Stimulated activated CD4-positive, alpha-beta T cell treated with anti-CD3 and anti-CD28 coated beads, Interleukin-15, amount 100 ng/mL, for 1 hour (primary cell): ENCODE measurements at places on chromosomes 2 and 18.

- no peak for DNase-seq
Observed at GRCh38 chr2:150663143-150663542, 175.7 kb upstream of the RND3 start.

DNA sequence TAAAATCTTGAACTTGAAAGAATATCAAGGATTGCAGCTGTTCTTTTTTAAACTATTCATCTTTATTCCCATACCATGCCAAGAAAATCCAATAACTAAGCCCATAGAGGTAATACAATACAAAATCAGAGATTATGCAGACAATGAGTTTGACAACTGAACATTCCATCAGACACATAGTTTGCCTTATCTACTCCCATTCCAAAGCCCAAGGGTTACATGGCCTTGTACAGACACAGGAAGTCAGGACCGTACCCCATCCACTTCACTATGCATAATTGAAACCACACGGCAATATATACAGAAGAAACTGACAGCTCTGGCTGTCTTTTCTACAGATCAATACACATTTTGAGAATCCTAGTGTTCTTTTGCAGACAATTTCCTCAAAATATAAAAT, 181.3 kb downstream of the TMX3 start:
- DNase-seq: no peak

- DNase-seq: no peak
Observed at GRCh38 chr18:46062781-46063180, 9.3 kb downstream of the PSTPIP2 start.

- peak; percentile 21 for DNase-seq
Observed at GRCh38 chr18:47100212-47100831, 50.0 kb downstream of the HDHD2 start.

GRCh38 chr18:10791169-10791831, 265.5 kb downstream of the NAPG start:
- DNase-seq: no peak

DNA sequence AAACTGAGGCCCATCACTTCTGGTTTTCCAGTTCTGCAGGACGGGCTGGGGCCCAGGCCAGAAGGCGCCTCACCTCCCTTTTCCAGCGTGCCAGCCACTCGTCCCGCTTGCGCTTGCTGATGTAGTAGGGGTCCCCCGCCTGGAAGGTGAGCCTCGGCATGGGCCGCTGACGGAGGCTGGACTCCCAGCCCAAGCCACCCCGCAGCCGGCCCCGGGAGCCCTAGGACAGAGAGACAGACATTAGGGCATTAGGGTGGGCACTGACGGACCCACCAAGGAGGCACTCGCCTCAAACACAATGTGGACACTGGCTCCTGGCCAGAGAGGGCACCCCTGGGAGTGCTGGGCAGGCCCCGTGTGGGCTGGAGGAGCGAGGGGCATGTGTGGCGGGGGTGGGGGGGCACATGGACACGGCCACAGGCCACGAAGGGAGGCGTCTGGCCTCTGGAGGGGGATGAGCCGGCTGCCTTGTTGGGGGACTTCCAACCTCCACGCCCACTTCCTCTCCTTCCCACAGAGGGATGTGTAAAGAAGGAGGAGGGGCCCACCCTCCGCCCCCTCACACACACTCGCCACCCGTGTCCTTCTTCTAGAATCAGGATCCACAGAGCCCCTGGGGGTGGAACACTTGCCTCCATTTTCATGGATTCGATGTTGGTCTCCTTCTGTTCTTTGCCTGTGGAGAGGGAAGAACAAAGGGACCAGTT, 66.7 kb downstream of the DNMT3A start:
- peak; percentile 43 for DNase-seq

DNA sequence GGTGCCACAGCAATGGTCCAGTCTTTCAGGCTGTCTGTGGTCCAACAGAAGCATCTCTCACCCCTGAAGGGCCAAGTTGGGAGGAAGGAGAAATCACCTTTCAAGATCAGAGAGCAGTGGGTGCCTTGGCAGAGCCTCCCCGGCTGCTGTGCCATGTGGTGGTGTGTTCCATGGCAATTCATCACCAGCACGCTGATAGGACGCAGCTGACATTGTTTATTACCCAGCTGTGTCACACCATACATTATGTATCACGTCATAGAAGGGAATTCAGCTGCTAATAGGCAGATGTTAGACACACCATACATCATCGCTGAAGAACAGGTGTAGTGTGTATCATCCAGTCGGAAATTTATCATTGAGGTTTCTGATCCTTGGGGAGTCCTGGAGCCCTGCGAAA, 29.6 kb upstream of the RPL31 start:
- no peak for DNase-seq

GRCh38 chr2:1633092-1633671, 111.1 kb downstream of the PXDN start:
- DNase-seq: no peak

DNA sequence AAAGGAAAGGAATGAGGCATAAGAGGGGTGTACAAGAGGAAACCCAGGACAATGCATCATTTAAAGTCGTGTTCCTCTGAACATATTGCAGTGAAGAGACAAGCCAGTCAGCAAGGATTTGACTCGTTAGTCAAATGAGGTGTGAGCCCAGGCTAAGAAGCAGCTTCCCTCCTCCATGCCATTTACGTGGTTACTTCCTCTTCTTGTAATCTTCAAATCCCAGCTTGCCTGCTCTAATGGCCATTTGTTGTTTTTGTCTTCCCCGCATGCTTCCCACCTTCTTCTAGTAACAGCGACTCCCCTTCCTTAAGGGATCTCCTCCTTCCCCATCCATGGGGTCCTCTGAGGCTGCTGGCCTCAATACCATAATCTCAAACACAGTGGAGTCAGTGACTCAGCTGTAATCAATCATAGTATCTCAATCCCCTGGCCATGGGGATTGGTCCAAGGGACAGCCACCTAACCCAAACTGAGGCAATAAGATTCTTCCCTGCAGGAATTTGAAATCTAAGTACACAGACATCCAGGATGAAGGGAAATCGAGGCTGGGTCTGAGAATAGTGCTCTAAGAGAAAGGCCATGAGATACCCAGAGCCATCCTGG, 37.6 kb downstream of the SLC14A1 start:
- no peak for DNase-seq

DNA sequence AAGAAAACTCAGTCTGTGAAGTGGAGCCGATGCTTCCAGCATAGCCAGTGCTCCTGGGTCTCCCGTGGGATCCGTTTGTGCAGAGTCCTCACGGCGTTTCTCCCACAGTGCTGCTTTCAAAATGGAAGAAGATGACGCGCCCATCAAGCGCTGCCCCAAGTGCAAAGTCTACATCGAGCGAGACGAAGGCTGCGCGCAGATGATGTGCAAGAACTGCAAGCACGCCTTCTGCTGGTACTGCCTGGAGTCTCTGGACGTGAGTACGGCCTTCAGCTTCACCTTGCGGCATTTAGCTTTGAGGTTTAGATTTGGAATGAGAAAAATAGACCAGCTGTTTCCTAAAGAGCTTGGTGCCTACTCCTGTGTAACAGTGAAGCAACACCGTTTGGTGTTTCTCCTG, 107.0 kb downstream of the RNF144A start:
- DNase-seq: no peak

- no peak for DNase-seq
Observed at GRCh38 chr2:40406485-40407289, 45.2 kb downstream of the SLC8A1 start.

- DNase-seq: no peak
Observed at GRCh38 chr2:163252199-163252598, 413.6 kb upstream of the KCNH7 start.

DNA sequence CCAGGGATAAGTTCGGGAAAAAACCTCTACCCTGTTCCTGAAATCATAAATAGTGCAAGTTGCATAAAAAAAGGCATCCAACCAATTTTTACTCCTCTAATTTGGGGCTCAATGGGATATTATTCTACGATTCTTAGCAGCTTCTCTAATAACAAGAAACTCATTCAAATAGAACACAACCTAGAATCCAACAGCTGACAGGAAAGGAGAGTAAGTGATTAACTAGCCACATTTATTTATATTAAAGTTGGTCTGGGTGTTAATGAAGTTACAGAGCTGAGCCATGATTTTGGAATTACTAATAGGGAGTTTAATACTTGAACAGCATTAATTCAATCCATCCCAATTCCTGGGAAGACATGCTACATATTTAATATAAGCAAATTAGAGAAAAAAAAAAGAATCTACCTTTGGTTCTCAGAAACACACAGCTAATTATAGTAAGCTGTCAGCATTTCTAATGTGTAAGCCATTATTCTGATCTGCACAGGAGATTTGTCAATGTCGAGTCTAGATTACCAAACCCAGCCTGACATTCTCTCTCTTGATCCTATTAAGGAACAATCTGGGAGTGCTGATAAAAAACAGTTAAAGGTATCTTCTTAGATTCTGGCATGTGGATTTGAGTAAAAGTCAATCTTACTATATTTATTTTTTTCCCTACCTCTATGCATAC, 267.7 kb downstream of the NBAS start:
- no peak for DNase-seq

DNA sequence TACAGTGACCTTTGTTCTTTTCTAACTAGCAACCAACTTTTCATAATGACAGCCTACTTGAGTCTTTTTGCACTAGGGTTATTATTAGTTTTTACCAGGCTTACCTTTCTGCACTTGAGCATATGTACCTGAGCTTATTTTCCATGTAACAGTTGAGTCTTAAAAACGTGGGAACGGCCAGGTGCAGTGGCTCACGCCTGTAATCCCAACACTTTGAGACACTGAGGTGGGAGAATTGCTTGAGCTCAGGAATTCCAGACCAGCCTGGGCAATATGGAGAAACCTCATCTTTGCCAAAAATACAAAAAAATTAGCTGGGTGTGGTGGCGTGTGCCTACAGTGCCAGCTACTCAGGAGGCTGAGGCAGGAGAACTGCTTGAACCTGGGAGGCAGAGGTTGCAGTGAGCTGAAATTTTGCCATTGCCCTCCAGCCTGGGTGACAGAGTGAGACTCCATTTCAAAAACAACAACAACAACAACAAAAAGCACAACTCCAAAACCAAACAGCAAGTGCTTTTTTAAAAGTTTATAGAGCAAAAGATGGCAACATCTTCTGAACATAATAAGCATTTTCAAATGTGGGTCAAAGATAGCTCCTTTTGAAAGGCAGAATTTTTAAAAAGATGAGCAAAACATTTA, 57.1 kb upstream of the CD28 start:
- DNase-seq: no peak

- DNase-seq: no peak
Observed at GRCh38 chr18:58851856-58852255, 12.8 kb upstream of the ZNF532 start.

GRCh38 chr2:56334622-56335021, 150.8 kb downstream of the CCDC85A start:
- no peak for DNase-seq

DNA sequence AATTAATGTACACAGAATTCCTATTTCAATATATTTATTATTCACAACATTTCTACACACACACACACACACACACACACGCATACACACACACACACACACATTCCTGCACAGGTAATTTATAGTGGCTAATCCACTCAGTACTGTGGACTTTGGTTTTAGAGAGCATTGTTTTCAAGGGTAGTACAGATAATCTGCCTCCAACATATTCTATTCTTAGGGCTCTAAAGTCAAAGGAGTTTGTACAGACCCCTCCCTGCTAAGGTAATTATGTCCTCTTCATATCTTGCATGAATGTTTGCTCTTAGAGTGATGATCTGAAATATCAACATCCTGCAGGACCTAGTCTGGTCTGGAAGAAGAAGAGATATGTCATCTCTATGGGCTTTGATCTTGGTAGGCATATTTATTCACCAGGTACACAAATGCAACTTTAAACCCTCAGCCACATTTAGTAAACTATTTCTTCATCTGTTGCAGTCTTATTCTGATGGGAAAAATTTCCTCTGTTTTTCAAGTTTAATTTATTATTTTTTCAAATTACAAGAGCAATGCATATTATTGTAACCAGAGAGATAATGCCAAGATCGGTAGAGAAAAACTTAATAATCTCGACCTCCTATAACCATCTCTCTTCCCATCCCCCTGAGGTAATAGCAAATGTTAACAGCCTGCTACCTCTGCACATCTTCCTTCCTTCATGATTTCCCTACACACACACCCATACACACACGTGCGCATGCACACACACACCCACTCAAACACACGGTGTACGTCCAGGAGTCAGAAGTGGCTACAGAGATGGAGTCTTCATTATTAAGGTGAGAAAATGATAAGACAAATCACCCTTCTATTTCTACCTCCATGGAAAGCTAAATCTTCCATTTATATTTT, 18.3 kb upstream of the POLE4 start:
- no peak for DNase-seq

- DNase-seq: no peak
Observed at GRCh38 chr18:48949050-48949605, 1.6 kb downstream of the SMAD7 start.

DNA sequence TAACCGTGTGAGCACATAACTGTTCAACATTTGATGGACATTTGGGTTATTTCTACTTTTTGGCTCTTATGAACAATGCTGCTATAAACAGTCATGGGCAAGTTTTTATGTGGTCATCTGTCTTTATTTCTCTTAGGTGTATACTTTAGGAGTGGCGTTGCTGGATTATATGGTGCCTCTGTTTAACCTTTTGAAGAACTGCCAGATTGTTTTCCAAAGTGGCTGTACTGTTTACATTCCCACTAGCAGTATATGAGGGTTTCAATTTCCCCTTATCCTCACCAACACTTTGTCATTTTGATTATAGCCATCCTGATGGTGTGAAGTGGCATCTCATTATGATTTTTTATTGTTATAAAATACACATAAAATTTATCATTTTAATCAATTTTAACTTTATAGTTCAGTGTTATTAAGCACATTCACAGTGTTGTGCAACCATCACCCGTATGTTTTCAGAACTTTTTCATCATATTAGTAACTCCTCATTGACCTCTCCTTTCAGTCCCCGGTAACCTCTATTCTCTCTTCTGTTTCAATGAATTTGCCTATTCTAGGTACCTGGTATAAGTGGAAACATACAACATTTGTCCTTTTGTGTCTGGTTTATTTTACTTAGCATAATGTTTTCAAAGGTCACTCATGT, 55.4 kb downstream of the EML4 start:
- DNase-seq: no peak

DNA sequence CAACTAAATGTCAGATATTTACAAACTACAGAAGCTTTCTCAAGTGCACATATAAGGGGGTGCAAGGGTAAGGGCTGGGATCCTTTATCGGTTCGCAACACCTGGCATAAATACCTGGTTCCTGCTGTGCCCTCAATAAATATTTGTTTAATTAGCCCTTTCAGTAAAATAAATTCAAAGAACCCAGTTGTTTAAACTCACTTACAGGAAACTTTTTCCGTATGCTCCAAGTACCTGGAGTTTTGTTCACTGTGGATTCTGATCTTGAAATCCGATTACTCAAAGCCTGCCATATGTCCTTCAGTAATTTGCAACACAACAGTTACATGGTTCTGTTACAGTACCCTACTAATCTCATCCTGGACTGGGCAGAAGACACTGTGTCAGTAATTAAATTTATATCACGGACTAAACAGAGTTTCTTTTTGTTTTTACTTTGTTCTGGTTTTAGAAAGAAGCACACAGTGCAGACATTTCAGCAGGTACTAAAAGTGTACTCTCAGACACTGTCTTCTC, 36.9 kb downstream of the TBC1D8 start:
- DNase-seq: no peak

DNA sequence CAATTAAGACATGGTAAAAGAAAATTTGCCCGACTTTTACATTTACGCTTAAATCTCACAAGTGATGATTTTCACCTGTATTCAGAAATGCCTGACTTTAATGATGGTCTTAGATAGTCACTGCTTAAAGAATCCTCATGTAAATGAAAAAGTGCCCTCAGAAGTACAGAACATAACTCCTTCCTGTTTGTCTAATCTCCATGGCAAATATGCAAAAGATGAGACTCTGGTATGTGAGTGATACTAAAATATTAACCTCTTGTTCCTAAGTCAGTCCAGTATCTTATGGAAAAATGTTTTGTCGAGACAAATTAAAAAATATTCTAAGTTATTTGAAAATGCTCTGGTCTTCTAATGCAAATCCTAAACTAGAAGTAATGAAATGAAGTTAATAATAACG, 29.2 kb downstream of the KCTD1 start:
- no peak for DNase-seq
